CD4-positive, alpha-beta T cell (primary cell): ENCODE measurements at places on chromosomes 5 and 9.

- DNase-seq, result no peak
Observed at GRCh38 chr9:6931913-6932312, 174.1 kb downstream of the KDM4C start.

- no peak for DNase-seq
Observed at GRCh38 chr9:6711403-6711802, 46.4 kb upstream of the KDM4C start.

GRCh38 chr5:35038891-35039290 is 8.9 kb downstream of the AGXT2 start:
- no peak for DNase-seq

DNA sequence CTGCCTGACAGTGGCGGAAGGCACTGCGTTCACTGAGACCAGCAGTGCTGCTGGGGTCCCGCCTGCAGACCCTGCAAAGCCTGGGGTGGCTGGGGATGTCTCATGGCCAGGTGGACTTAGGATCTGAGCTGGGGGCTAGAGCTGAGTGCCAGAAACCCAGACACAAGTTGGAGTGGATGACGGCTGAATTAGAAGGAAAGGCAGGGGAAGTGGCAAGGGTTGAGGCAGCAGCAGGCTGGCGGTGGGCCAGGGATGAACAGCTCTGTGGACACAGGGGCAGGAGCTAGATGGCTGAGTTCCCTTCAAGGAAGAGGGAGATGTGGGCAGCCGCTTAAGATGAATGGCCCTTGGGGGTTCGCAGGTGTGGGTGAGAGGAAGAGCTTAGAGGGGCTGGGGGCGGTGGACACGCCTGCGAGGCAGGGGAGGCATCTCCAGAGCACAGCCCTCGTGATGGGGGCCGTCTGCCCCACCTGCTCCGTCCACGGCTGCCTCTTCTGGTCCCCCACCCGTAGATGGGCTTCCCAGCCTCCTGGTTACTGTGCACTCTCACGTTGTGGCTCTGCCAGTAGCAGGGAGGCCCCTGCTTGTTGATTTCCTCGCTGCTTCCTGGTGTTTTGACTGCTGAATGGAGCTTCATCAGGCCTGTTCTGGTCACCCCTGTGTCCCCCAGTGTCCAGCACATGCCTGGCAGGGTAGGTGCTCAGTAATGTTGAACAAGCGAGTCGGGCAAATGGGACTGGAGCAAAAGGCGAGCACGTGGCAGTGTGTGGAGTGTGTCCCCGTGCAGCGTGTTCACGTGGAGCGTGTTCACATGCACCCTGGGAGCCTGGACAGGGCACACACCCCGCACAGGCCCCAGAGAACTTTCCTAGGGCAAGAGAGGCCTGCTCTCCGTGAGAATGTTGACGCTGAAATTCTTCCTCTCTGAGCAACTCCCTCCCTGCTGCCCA is 168.2 kb downstream of the CACNA1B start:
- no peak for DNase-seq

GRCh38 chr9:19885608-19886007 is 96.8 kb upstream of the SLC24A2 start:
- no peak for DNase-seq

GRCh38 chr5:106639488-106639887 is 1031.2 kb downstream of the EFNA5 start:
- no peak for DNase-seq

DNA sequence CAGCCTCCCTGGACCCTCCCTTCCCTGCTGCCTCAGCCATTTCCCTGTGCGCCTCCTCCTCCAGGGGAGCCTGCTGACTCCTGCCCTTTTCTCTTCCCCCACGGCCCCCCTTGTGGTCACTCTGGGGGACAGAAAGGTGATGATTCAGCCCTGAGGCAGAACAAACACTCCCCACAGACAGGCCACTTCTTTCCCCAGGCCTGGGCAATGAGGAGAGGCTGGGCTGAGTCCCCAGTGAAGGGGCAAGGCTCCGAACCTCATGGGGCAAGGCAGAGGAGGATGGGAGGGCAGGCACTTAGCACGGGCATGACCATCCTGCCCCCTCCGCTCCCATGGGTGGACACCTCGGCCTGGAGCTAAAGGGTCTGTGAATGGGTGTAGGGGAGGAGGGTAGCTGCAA is 21.0 kb downstream of the CSF1R start:
- DNase-seq, result no peak

DNA sequence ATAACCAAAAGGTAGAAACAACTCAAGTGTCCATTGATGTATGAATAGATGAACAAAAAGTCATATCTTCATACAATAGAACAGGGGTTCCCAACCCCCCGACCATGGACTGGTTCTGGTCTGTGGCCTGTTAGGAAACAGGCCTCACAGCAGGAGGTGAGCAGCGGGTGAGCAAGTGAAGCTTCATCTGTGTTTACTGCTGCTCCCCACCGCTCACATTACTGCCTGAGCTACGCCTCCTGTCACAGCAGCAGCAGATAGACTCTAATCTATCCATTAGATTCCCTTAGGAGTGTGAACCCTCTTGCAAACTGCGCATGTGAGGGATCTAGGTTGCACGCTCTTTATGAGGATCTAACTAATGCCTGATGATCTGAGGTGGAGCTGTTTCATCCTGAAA is 478.0 kb downstream of the BRINP1 start:
- DNase-seq, result no peak

DNA sequence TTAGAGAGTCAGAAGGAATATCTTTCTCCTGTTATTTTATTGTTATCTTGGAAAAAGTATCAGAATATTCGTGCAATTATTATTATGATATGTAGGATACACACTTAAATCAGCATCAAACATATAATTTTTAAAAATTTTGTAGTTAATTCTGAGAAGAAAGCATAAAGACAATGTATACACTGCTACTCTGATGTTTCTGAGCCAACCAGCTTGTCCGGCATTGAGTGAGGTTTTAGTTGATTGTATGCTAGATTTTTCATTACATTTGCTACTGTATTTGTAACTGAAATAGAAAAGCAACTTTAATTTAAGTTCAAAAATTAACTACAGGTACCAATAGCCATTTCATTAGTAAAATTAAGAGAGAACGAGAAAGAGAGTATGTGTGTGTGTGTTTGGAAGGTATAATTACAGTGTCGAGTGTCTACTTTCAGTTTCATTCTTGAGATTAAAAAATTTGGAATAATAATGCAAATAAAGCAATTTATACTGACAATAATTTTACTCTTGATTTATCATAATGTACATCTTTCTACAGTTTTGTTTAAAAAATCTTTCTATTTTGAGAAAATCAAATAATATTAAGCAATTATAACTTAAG is 160.4 kb upstream of the CDH12 start:
- no peak for DNase-seq

DNA sequence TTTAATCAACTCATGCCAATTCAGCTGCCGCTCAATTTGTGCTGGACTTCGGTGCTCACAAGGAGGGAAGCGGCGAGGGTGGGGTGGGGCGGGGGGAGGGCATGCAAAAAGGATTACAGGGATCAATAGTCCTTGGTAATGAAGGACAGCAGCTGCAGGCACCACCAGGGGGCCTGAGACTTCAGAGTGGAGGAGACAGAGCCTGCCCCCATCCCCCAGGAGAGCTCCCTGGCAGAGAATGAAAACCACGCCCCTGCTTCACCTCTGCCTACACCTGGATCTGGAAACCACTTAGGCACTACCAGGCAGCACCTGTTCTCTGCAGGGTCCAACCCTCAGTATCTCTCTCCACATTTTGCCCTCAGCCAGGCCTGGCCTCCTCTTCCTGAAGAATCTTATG is 155.6 kb downstream of the TRIM32 start:
- no peak for DNase-seq

GRCh38 chr5:154411338-154411737 is 34.5 kb upstream of the SAP30L start:
- no peak for DNase-seq

DNA sequence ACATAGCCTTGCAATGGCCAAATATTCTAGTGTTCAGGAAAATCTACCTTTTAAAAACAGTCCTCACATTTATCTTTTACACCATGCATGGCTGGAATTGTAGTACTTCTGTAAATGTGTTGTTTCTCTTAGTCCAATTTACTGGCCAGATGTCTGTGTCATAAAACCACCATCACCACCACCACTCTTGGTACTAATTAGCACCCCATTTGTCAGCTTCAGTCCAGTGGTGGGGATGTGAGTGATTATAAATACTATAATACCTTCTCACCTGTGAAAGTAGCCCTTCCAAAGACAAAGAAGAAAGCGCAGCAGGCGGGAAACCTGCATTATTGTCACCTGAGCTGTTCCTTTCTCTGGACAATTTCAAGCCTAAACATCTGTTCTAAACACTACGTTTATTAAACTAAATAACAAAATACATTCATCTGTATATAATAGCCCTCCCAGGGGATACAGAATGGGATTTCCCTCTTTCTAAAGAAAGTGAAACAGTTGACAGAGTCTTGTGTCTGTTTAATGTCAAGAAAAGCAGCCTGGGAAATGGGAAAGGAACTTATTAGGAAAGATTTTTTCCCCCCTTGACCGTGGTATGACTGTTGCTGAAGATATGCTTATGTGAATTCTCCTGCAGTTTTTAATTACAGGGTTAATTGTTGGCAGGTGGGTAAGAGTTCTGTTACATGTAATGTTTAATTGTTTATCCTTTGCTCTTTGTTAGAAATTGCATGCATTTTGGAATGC is 144.5 kb upstream of the NUDT12 start:
- DNase-seq, result no peak
